COLO829 (cell line): ENCODE measurements at places on chromosomes 7 and 10.

DNA sequence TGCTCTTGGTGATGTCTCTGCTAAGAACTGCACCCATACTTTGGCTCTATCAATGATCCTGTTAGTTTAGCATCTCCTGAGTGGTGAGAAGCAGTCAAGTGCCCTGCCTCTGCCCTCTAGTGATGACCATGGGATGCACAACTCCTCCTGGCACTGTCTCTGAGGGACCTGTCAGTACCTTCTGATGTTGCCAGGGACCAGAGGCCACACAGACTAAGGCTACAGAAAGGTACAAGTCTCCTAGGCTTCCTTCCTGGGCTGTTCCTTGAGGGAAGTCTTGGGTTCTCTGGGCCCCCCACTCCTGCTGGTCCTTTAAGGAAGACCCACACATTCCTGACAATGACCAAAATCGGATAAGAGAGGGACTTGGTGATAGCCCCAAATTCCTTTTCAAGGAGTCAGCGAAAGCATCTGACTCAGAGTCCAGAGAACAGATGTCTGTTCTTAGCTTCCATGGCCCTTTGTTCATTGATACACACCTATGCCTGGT, 15.3 kb downstream of the NKX2-3 start:
- DNase-seq: peak; percentile 27

- no peak for DNase-seq
Measured at GRCh38 chr7:1564603-1565022, 5.2 kb downstream of the PSMG3 start.

GRCh38 chr10:79502561-79503309, 9.6 kb upstream of the EIF5AL1 start:
- DNase-seq: no peak

DNA sequence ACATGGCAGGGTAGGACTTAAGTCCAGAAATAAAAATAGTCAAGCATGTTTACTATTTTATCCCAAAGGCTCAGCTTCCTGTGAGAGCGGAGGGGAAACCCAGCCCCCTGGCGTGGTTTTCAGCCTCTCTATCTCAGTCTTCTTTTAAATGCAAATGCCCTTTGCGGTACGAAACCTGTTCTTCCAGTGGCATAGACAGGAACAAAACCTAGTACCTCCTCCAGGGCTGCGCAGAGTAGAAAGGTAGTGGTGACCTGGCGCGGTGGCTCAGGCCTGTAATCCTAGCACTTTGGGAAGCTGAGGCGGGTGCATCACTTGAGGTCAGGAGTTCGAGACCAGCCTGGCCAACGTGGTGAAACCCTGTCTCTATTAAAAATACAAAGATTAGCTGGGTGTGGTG, 181.3 kb upstream of the FOXK1 start:
- no peak for DNase-seq

DNA sequence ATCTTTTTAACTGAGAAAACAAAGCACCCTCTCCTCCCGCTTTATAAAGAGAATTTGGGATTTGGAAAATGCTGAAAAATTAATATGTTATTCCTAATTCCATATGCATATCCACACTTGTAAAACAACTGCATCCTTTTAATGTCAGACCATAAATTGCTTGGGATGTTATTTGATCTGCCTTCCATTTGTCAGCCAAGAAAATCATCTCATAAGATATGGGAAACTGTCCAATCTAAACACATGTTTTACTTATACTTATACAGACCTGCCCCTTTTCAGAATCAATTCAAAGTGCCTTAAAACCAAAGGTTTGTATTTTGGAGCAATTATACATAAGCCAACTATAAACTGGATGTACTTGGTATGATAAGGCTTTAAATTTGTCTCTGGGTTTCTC, 595.5 kb upstream of the PFKP start:
- no peak for DNase-seq

DNA sequence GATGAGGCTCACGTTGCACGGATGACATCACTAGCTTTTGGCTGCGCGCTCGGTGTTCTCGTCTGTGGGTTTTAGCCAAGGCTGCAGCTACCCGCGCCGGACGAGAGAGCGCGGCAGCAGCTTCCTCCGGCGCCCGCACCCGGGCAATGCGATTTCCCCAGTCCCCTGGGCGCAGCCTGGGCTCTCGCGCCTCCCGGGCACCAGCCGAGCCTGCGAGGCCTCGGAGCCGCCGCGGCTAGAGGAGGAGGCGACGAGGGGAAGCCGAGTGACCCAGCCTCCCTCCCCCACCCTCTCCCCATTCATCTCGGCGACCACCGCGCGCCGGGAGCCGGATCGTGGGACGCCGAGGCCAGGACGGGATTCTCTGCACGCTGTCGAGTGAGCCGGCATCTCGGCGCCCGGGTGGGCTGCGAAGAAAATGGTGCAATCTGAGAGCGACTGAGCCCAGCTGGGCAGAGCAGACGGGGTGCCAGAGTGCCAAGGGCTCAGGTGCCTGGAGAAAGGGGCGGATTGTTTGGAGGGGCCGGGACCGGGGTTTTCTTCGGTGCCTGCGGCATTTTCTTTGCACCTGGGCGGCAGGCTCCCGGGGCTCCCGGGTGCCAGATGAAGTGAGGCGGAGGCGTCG, 1.2 kb upstream of the TMEM178B start:
- DNase-seq: peak; percentile 48

DNA sequence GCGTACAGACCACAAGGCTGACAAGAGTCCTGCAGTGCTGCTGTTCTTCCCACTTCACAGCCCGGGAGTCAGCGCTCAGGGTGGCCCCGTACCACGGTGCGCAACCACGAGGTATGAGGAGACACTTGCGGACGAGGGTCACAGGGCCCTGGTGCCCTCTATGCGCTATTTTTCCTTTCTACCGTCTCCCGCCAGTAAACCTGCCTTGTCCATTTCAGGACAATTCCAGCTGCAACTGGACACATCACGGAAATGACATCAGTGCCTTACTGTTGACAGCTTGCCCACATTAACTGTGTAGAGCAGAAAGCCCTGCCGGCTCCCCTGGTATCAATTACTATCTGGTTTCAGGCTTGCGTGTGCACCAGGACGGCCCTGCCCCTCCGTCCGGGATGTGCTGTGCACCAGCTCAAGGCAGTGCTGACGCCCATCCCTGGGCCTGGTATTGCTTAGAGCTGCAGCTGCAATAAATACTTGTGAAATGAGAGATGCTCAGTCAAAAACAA, 65.1 kb downstream of the ZRANB1 start:
- no peak for DNase-seq

DNA sequence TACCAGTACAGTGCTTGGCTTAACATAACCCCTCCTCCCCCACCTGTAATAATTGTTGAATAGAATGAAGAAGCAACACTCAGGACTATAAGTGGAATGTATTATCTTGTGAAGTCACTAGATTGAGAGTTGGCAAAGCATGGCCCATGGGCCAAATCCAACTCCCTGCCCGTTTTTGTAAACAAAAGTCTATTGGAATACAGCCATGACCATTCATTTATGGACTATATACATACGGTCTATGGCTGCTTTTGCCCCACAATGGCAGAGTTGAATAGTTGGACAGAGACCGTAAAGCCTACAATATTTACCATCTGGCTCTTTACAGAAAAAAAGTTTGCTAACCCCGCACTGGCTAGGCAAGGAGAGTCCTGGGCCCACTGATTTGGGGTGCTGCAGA, 48.1 kb upstream of the CYCS start:
- no peak for DNase-seq

DNA sequence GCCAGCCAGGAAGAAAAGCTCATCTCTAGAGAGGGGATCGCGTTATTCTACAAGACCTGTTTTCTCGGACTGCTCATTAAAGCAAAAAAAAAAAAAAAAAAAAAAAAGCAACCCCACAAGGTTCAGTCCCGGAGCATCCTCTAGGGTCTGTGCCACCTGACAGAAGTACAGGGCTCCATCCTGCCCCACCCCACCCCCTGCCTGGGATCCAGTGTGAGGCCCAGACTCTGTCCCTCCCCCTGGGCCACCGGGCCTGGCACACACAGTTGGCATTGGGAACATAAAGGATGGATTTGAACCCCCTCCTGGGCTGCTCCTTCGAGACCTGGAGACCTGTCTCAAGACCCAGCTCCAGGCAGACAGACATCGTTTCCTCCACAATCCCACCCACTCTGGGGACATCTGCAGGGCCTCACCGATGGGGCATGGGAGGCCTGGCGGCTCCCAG, 688 bp downstream of the ORAI2 start:
- no peak for DNase-seq

DNA sequence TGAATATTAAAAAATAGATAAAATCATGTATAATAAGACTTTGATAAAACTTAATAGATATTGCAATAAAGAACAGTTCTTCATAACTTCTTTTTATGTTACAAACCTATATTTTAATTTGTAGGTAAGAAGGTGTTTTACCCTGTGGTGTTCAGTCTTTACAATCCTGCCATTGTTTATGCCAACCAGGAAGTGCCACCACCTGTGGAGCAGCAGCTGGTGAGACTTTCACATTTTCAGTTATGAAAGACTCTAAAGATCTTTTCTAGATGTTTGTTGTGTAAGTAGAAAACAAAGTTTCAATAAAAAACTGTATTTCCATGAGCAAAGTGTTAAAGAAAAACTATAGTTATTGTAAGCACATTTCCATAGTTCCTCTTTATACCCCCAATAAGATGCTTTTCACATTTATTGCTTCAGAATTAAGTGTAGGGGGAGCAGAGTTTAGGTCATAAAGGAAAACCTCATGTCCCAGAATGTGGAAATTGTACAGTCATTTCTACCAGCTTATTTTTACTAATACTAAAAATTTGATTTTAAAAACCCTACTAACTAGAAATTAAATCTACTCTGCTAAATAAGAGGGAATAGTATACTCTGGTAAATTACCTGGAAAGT, 28.7 kb downstream of the CSGALNACT2 start:
- DNase-seq: no peak

GRCh38 chr7:2237109-2237602, 4.4 kb upstream of the MAD1L1 start:
- no peak for DNase-seq

DNA sequence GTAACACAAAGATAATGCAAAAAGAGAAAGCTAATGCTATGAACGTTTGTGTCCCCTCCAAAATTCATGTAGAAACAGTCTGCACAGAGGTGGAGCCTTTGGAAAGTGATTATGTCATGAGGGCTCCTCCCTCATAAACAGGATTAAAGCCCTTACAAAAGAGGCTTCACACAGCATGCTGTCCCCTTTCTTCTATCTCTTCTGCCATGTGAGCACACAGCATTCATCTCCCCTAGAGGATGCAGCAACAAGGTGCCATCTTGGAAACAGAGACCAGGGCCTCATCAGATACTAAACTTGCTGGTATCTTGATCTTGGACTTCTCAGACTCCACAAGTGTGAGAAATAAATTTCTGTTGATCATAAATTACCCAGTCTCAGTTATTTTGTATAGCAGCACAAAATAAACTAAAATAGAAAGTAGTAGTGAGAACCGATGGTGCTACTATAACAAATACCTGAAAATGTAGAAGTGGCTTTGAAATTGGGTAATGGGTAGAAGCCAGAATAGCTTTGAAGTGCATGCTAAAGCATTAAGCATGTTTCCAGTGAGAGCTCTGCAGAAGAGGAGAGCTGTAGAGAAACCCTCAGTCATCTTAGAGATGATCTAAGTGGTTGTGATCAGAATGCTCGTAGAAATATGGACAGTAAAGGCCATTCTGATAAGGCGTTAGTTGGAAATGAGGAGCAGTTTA, 108.7 kb downstream of the DNAJC1 start:
- no peak for DNase-seq

- no peak for DNase-seq
Measured at GRCh38 chr7:24172856-24173255, 111.1 kb upstream of the NPY start.

GRCh38 chr7:100799037-100799896, 28.1 kb downstream of the EPHB4 start:
- DNase-seq: peak; percentile 33

DNA sequence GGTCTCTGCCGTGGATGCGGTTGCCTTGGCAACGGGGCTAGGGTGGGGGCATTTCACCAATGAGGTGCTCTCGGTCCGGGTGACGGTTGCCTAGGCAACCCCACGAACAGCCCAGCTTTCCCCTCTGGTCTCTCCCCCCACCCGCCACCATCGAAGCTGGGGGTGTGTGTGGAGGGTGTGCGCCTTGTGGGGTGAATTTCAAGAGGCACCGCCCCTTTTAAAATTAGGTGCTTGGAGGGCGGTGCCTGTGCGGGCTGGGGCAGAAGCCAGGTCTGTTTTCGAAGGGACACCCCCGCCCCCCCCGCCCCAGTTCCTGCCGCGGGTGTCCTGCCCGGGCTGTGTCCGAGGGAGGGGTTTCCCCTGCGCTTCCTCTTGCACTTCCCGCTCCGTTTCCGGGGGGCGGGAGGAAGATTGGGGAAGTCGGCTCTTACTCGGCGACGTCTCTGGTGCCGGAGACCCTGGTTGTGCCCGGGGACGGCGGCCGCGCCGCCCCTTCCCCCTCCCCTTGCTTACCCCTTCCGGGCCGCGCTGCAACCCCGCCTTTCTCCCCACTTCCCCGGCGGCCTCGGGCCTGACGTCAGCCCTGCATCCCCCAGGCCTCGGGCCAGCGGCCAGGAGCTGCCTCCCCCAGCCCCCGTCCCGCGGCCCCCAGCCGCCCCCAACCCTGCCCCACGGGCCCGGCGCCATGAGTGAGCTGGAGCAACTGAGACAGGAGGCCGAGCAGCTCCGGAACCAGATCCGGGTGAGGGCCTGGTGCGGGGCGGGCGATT, 2.2 kb downstream of the GNB2 start:
- no peak for DNase-seq

DNA sequence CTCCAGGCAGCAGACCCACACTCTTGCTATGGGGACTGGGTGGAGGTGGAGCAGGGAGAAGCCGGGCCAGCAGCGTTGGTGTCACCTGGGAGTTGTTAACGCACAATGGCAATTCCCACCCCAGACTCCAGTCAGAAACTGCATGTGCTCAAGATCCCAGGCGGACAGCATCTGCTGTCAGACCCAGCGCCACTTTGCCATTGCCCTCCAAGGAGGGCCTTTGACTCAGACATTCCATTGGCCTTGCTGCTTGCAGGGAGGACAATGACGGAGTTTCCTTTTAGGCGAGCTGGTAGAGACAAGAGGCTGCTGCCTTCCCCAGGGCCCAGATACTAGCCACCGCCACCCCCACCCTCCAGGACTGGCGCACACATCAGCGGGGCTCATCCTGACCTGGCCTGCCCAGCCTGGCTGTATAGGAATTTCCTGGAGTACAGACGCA, 34.5 kb downstream of the ZNF775 start:
- DNase-seq: no peak

- no peak for DNase-seq
Measured at GRCh38 chr10:105968666-105969065, 1195.8 kb downstream of the SORCS1 start.

GRCh38 chr10:110833234-110833940, 38.3 kb upstream of the PDCD4 start:
- DNase-seq: no peak
